AML-193 (cell line): ENCODE measurements at places on chromosomes 11 and 22.

DNA sequence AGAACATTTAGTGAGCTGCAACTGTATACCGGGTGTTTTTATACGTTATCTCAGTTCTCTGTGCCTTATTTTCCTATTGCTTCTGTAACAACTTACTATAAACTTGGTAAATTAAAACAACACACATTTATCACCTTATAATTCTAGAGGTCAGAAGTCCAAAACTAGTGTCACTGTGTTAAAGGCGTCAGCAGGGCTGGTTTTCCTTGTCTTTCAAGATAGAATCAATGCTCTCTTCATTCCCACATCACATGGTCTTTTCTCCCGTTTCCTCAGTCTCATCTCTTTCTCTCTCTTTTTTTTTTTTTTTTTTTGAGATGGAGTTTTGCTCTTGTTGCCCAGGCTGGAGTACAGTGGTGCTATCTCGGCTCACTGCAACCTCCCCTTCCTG, 36.1 kb downstream of the MB start:
- DNase-seq: no peak

- DNase-seq: no peak
Measured at GRCh38 chr22:17250380-17251082, 31.3 kb upstream of the ADA2 start.

DNA sequence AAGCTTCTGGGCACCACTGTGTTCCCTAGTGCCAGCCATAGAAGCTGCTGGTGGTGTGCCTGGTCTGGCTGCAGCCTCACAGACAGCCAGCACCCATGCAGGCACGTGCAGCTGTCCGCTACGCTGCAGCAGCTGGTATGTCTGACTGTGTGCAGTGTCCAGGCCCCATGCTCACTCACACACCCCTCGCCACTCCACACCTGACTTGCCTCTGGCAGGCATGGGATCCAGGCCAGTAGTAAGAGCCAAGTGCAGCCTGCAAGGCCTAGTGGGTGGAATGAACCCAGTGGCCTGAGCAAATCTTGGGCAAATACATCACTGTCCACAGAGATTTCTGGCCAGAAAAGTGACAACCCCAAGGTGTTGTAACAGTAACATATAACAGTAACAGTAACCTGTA, 111.9 kb downstream of the ARHGAP20 start:
- no peak for DNase-seq

GRCh38 chr11:130148796-130149326, 10.7 kb upstream of the ST14 start:
- no peak for DNase-seq

GRCh38 chr11:35525501-35526175, at the start of gene PAMR1:
PAMR1 (minus strand) TSS chr11:35525616; CDS start chr11:35525585, 31 bp downstream.
- DNase-seq: no peak

- no peak for DNase-seq
Measured at GRCh38 chr22:19396561-19396933, 35.0 kb downstream of the HIRA start.

DNA sequence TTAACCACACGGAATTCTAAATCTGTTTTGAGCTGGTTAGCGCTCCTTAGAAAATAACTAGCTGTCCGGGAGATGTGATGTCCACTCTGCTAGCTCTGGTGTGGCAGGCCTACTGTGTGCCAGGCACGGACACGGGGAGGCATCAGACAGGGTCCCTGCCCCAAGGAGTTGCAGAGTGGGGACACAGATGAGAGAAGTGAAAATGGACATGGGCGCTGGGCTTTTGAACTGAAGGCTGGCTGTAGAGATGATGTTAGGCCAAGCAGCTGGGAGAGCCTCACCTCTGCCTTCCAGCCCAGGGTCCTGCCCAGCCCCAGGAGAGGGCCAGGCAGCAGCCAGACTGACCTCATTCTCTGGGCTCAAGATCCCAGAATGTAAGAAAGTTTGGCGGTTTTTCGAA, 368.6 kb downstream of the CTTN start:
- no peak for DNase-seq

DNA sequence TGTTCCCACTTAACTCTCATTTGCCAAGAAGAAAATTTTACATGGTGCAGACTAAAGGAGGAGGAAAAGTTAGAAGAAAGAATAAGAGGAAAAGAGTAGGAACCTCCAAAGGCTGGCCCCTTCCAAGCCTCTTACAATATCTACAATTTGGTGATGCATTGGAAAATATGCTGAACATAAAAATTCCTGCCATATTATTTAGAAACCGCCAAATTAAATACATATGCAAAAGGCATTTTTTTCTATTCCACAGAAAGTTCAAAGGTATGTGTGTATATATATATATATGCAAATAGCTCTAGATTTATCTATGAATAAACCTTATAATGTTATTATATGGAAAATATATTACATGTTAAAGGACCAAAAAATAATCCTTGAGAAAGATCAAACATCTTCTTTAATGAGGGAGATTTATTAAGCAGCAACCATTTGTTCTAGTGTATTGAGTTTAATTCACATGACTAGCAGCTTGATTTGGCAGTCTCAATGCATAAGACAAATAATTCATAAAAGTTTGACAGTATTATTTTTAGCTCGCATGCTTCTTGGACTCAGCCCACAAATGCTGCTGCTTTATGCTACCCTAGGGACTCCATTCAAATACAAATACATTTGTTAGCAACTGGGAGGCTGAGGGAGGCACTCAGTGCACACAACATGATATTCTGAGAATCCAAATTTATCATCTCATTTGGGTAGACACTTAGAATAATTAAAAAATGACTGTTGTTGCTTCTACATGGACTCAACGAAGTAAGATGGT, 184.9 kb downstream of the SBF2 start:
- DNase-seq: no peak

DNA sequence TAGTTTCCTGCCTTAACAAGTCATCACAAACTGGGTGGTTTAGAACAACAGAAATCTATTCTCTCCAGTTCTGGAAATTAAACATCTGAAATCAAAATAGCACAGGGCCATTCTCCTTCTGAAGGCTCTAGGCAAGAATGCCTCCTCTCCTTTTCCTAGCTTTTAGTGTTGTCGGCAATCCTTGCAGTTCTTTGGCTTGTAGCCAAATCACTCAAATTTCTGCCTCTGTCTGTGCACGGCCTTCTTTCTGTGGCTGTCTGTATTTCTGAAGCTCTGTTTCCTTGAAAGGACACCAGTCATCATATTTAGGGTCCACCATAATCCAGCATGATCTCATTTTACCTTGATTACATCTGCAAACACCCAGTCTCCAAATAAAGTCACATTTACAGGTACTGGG, 795.5 kb downstream of the METTL15 start:
- no peak for DNase-seq

GRCh38 chr11:115153135-115153534, 351.1 kb downstream of the CADM1 start:
- DNase-seq: no peak

- no peak for DNase-seq
Measured at GRCh38 chr11:62150887-62151736, 27.3 kb downstream of the INCENP start.

GRCh38 chr11:13672576-13673210, 4.2 kb downstream of the FAR1 start:
- DNase-seq: no peak
